ENCODE measurements at places on chromosomes 11 and 22.

DNA sequence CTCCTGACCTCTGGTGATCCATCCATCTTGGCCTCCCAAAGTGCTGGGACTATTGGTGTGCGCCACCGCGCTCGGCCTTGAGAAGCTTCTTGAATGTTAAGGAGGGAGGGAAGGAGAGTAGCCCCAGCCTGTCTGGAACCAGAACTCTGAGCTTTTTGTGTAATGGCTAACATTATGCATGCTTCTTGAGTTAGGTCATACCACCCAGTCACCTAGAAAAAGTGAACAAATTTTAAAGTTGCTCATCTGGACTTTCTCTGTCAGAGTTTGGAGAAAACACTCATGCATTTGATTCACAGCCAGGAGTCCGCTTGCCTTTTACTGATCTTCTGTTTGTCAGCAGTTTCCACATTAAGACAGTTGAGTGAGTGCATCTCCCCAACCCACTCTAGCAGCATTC is 82.1 kb downstream of the PPP6R3 start:
- no peak for DNase-seq

DNA sequence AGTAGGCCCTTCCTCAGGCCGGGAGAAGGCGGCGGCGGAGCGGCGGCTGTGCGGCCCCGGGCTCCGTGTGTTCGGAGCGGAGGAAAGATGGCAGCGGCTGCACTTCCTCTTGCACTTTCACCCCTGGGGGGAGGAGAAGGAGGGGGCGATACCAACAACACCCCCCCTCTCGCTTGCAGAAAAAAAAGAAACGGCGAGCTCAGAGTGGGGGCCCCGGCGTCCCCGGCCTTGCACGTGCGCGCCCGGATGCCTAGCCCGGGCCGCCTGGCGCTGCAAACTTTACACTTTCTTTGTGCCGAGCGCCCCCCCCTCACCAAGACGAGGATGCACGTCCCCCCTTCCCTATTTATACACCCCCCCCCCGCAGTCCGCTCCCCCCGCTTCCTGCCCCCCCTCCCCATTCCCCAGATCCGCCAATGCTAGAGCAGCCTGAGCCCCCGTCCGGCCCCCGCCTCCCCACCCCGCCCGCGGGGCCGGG is at the start of gene PATZ1:
Gene PATZ1, minus strand, starts transcription at position 92 of the 478 bp plus-strand sequence. CDS start 744 bp downstream, outside the sequence.
- peak; percentile 72 for DNase-seq

DNA sequence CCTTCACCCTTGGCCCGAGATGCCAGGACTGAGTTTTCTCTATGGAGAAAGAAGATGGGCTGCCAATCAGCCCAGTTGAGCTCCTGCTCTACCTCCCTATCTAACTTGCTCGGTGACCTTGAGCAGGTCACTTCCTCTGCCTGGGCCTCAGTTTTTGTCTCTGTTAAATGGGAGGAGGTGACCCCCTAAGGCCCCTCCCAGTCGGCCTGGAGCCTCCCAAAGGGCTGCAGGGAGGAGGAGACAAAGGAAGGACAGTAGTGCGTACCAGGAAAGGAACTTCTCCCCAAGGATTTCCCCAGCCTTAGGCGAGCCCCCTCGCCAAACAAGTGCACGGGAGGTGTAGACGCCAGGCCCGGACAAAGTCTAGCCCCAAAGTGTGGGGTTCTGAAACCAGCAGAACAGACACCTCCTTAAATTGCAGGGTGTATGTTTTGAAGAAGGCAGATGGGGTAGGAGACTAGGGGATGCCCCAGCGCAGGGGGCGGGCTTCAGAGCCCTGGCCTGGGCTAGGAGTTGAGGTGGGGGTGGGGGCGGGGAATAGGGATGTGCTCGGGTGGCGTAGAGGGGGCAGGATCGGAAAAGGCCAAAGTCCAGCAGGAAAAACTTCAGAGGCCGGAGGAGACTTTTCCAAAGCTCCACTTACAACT is 1.0 kb downstream of the CBX7 start:
- DNase-seq = no peak

DNA sequence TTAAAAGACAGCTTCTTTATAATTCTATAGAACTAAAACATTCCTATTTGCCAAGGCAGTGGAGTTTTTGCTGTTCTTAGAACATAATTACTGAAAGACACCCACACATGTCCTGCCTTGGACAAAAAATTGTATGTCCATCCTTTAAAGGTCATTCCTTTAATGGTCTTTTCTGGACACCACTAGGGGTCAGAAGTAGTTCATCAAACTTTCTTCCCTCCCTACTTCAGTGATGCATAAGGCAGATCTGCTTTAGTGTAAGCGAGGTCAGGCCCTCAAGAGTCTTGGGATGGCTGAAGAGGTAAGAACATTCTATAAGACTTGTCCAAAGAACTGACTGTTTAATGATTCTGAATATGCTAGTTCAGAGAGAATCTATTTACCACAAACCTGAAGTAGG is 4.3 kb upstream of the OR51V1 start:
- DNase-seq = no peak
